ENCODE measurements at places on chromosomes 3 and 15.
A peak's percentile ranks its signal among the peaks of the same experiment; 100 is the strongest.

DNA sequence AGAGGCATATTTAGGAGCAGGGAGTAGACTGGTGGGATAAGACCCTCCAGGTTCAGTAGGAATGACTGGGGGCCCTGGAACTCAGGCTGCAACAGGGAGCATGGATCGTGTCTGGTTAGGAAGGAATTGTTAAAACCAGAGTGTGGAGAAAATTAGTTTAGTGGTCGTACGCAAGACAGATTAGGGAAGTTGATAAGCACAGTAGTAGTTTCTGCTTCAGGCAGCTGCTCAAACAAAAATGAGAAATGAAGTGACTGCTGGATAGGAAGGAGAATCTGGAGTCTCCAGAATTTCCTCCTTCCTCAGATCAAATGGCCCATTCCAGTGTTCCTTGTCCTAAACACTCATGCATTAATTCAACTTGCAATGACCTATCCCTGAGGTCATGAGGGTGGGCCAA, 11.2 kb downstream of the MYD88 start:
- DNase-seq = no peak

GRCh38 chr15:70361891-70362290, 264.2 kb upstream of the TLE3 start:
- DNase-seq = no peak

GRCh38 chr3:163261056-163261455, 1764.4 kb downstream of the OTOL1 start:
- DNase-seq = no peak

DNA sequence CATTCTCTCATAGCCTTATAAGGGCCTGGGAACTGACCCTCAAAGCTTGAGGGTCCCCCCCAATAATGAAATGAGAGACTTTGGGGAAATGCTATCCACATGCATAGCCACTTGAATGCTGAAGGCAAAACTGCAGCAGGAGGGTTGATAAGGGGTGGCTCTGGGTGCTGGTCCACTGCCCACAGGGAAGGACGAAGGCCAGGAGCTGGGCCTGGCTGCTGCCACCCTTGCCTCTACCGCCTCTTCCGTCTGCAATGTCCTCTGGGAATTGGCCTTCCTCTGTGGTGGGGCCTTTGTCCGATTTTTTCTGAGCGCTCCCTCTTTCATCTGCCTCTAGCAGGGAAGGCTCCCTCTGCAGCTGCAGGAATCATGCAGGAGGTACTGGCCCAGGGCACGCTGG, 41.0 kb downstream of the OCA2 start:
- DNase-seq = no peak

- DNase-seq = no peak
These were observed 79.1 kb upstream of the HACD2 start for GRCh38 chr3:123663977-123664376.

DNA sequence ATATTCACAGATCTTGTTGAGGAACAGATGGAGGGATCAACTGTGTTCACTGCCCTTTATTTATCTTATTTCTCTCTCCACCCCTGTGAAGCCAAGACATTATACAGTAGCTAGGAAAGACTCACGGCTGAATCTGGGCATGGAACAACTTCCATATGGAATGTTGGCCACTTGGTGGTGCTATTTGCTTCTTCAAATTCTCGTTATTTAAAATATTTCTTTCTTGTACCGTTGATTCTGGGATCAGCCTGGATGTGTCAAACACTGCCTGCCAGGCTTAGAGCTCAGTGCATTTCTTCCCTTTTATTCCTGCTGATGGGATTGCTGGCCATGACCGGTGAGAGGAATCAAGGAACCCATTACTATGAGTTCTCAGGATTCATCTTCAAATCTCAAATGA, 17.5 kb upstream of the GASK1A start:
- DNase-seq = peak; percentile 57

DNA sequence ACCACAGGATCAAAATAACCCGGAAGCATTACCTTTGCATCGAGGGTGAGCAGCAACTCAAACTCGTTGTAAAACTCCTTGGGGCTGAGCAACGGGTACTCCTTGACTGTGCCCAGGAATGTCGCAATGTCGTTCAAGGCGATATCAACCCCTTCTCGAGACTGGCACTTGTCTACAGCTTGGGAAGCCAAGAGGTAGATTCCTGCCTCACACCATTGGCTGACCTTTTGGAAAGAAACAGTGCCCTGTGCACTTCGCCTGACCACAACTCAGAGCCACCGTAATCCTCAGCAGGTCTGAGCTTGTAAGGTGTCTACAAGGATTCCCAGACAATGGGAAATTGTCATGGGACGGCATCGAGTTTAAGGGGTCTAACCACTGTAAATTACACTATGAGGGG, 43.9 kb downstream of the B3GNT5 start:
- no peak for DNase-seq

DNA sequence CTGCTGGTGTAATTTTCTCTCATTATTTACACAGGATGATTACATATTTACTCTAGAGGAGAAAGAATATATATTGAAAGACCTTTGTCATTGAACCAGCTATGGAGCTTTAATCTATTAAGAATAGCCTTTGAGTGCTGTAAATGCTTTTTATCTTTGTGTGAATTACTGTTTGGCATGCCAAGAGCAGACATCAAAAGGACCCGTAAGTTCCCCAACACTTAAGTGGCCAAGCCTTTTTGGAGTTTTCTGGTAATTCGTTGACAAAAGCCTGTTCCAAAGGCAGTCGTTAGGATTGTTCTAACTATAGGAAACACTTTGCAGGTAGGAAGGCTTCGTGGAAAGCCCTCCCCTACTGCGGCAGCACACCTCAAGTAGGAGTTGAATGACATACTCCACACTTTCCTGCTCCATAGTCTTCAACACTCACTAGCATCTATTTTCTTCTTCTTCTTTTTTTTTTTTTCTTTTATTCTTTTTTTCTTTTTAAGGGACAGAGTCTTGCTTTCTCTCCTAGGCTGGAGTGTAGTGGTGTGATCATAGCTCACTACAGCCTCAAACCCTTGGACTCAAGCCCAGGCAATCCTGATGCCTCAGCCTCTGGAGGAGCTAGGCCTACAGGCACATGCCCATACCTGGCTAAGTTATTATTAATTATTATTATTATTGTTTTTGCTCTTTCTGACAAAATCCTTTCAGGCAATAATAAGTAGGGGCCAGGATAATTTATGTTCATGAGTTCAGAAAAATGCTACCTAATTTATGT, 98.6 kb downstream of the SUCNR1 start:
- DNase-seq = no peak

DNA sequence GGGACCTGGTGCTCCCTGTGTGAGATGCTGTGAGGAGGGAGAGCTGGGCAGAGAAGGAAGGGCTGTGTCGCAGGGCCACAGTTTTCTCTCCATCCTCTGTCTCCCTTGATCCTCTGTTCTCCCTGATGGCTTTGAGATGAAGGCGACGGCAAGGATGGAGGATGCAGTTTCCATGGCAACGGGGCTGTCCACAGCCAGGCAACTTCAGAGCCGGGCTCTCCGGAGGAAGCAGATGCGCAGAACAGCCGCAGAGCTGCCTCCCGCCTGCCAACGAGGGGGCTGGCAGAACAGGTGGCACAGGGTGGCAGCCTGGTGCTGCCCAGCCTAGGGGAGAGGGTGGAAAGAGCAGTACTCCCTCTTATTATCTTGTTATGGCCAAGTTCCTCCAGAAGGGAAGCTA, 9.9 kb upstream of the GRM2 start:
- no peak for DNase-seq

DNA sequence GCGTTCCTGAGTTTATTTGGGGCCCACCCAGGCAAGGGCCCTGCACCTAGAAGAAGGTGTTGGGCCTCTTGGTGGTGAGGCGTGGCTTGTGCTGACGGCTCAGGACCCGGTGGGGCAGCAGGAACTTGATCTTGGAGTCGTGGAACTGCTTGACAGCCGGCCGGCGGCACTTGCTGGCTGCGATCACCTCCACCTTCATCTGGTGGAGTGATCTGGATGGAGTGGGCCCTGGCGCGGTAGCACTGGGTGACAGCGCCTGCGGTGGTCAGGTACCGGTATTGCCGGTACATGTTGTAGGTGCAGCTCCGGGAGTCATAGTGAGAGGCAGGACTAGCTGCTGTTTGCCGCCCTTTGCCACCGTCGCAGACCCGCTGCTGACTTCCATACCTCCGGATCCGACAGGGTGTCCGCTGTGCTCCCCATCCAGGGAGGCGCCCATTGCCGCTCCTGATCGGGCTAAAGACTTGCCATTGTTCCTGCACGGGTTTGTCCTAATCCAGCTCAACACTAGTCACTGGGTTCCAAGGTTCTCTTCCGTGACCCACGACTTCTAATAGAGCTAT, 136.8 kb downstream of the ANO10 start:
- DNase-seq = no peak

DNA sequence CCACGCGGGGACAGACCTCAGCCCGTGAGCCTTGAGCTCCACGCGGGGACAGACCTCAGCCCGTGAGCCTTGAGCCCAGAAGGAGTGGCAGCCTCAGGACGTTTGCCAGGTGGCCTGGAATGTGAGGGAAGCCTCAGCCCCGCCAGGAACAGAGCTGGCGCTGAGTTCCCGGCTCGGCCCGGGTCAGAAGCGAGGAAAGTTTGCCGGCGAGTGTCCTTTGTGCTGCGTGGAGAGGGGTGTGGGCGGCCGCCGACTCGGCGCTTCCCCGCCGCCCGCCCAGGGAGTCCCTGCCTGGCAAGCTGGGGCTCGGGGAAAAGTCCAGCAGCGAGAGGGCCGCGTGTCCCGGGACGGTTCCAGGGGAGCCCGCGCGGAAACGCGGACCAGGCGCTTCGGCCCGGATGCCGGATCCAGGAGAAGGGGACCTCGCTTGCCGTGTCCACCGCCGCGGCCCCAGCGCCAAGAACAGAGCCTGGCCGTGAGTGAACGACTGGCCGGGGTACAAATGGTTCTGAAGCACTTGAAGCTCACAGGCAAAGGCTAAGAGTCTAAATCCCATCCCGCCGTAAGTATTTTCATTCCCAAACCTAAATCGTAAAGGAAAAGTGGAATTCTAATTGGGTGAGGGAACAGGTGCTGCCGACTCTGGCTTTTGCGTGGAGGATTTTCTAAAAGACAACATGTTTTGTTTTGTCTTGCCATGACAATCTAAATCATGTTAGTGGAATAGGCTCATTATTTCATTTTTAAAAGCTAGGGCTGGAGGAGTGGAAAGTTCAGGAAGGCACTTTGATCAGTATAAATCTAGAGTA, 1.7 kb downstream of the LRRN1 start:
- no peak for DNase-seq

- DNase-seq = no peak
These were observed 25.4 kb upstream of the THRB start for GRCh38 chr3:24520101-24520495.

DNA sequence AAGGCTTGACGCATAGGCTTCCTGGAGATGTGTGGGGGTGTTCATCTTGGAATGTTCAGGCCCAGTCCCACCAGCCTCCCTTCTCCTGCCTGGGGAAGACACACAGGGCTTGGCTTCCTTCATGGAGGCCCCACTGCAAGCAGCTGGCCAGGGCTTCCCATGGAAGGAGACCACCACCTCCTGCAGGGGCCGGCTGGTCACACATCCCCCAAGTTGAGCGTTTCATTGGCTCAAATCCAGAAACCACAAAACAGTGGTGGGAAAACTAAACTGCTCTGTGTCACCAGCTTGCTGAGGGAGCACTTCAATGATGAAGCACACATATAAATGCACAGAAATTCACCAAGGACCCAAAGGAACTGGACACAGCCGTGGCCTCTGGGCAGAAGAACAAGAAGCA, 8.3 kb downstream of the IQSEC1 start:
- DNase-seq = no peak

- no peak for DNase-seq
These were observed 56.2 kb downstream of the ITGA11 start for GRCh38 chr15:68375716-68376220.

DNA sequence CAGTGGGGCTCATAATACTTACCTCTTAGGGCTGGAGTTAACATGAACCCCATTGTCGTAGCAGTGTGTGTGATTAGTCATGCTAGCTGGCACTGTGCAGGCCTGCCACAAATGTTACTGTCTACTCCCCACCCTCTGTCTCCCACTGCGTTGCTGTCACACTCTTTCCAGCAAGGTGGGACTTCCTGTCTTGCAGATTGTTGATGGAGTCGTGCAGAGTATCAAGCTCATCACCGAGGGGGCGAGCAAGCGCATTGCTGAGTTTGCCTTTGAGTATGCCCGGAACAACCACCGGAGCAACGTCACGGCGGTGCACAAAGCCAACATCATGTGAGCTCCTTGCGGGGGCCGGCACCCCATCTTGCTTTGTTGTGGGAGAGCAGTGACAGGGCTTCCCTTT, 12.9 kb downstream of the IDH3A start:
- DNase-seq = no peak

GRCh38 chr3:138148503-138148902, 16.3 kb upstream of the A4GNT start:
- DNase-seq = no peak

GRCh38 chr3:143472731-143473523, 353.4 kb downstream of the CHST2 start:
- DNase-seq = no peak

- no peak for DNase-seq
These were observed 8.1 kb upstream of the APOD start for GRCh38 chr3:195591852-195592251.

GRCh38 chr15:89770041-89770440, 6.1 kb upstream of the MESP2 start:
- DNase-seq = no peak

GRCh38 chr3:124121379-124122312, 129.7 kb upstream of the ROPN1 start:
- no peak for DNase-seq

- no peak for DNase-seq
These were observed 15.8 kb downstream of the NR2E3 start for GRCh38 chr15:71826196-71826595.

- peak; percentile 94 for DNase-seq
These were observed 8.0 kb upstream of the ACAP2 start for GRCh38 chr3:195450731-195451229.

DNA sequence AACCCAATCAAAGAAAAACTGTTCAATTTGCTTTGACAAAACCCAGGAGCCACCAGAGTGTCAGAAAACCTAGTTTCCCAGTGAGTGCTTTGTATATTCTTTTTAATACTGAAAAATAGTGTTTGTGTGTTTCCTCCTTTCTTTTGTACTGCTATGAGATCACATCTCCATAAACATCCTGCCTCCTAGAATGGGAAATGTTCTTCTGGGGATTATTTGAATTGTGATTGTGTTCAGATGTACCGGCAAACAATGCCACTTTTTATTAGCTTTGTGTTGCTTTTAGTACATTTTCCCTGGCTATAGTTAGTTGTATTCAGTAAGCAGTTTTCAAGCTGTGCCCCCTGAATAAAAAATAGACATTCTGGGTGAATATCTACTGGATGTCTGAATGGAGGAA, 148.0 kb upstream of the NR2E3 start:
- DNase-seq = no peak

DNA sequence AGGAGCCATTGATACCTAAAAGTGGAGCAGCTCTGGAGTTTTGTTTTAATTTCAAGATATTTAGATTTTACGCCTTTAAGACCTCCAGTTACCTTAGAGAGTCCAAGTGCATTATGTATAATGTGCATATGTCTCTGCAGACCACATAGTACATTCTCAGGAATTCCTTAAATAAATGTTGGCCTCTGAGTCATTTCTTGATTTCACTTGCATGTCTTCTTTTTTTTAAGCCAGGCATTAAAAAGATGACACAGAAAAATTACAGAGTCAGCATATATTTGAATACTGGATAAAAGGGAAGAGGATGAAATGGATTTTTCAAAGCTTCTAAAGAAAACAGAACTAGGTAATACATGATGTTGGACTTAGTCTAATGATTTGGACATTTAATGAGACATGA, 125.2 kb downstream of the TMCO5A start:
- DNase-seq = peak; percentile 49

- peak; percentile 97 for DNase-seq
These were observed 25.7 kb downstream of the LIPC start for GRCh38 chr15:58457466-58457965.

- no peak for DNase-seq
These were observed 14.9 kb downstream of the NR1I2 start for GRCh38 chr3:119796785-119797184.

GRCh38 chr3:15023249-15023648, 41.9 kb downstream of the MRPS25 start:
- DNase-seq = no peak
